Esophagus squamous epithelium (tissue), 5 donors: ENCODE measurements at places on chromosomes 13 and 19.

- no peak for DNase-seq
Measured at GRCh38 chr19:12868540-12869112, 12.6 kb downstream of the DNASE2 start.

DNA sequence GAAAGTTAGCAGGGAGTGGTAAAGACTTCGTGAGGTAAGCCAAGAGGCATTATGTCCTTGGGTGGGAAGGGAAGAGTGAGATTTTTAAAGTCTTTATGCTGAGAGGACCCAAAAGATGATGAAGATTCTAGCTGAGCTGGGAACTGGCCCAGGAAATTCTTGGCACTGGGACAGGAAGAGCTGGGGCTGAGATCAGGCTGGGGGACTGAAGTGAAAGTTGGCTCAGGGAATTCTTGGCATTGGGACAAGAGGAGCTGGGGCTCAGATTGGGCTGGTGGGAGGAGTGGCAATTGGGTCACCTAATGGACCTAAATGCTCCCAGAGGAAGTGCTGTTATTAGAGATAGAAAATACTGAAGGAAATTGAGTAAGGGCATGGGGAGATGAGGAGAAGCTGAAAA lies 8.8 kb downstream of the SCEL start:
- DNase-seq = no peak

GRCh38 chr13:42279986-42280385 lies 8.0 kb downstream of the AKAP11 start:
- no peak for DNase-seq

DNA sequence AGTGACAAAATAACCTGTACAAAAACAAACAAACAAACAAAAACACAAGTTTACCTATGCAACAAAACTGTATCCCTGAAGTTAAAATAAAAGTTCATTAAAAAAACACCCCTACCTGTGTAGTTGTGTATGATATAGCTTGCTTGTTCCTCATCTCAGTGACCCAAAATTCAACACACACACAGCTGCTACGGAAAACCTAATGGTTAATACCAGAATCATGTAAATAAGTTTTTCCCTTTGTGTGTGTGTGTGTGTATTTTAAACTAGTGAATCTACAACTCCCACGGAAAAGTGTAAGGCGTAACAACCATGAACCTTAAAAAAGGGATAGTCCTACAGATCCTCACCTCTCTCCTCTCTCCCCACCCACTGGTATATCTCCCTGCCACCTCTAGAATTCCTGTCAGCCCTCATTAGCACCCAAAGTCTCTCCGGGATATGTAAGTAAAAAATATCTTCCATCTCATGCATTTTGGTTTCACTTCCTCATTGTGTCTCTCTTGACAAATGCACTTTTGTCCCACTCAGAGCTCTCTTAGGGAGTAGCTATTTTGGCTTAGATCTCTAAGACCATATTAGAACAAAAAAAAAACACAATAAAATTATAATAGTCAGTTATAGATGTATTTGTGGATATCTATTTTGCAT lies 2236.5 kb downstream of the PCDH9 start:
- no peak for DNase-seq

GRCh38 chr13:110390567-110390966 lies 83.5 kb downstream of the COL4A2 start:
- DNase-seq = no peak

GRCh38 chr19:55353356-55353802 lies 1.1 kb downstream of the COX6B2 start:
- DNase-seq = no peak

DNA sequence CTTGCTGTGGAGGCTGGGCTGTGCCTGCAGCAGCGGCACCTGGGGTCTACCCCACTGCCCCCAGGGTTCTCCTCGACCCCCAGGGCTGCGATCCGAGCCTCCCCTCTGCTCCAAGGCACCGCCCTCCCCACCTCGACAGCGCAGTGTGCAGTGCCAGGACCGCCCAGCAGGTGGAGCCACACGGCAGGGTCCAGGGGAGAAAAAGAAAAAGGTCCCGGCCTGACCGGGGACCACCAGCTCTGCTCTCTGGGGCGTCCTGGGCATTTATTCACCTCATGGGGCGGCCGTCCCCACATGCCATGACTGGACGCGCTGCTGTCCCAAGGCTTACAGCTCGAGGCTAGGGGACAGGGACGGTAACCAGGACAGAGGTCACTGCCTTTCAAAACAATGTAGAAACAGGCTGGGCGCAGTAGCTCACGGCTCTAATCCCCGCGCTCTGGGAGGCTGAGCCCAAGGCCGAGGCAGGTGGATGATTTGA lies 10.6 kb downstream of the REXO1 start:
- DNase-seq = no peak

GRCh38 chr19:45778010-45778661 lies 4.2 kb downstream of the DMPK start:
- no peak for DNase-seq

- no peak for DNase-seq
Measured at GRCh38 chr13:95298971-95299621, 2.2 kb downstream of the ABCC4 start.

DNA sequence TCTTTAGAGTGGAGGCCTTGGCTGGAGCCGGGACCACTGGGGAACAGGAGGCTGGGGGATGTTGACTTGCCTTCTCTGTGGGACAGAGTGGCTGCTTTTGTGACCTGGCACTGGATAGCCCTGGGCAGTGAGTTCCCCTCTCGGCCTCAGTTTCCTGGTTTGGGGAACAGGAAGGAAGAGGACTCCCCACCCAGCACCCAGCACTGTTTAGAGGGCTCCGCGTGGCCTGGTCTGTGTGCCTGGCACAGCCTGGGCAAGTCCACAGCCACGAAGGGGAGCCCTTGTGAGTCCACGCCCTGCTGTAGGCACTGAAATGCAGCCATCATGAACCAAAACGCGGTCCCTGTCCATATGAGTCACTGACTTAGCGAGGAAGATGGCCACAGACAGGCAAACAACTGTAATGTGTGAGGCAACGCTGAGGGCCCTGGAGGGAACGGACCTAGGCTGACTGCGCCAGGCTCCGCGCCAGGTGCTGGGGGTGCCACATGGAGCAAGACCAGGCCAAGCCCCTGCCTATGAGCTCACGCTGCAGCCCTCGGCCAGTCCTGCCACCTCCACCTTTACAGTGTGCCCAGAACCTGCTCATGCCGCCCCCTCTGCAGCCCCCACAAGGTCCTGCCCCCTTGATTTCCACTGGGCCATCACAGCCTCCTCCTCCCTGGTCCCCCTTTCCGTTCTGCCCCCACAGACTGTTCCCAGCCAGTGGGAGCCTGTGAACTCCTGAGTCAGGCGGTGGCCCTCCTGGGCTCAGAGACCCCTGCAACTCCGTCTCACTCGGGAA lies 35.5 kb downstream of the PAK4 start:
- no peak for DNase-seq

- DNase-seq = no peak
Measured at GRCh38 chr13:29802621-29803020, 47.8 kb downstream of the UBL3 start.

- no peak for DNase-seq
Measured at GRCh38 chr19:47019431-47020041, at the start of gene NPAS1. NPAS1 (plus strand) TSS chr19:47019837; CDS start chr19:47021048, 1,211 bp downstream.

- DNase-seq = no peak
Measured at GRCh38 chr13:98279473-98280175, 102.6 kb upstream of the RNF113B start.

DNA sequence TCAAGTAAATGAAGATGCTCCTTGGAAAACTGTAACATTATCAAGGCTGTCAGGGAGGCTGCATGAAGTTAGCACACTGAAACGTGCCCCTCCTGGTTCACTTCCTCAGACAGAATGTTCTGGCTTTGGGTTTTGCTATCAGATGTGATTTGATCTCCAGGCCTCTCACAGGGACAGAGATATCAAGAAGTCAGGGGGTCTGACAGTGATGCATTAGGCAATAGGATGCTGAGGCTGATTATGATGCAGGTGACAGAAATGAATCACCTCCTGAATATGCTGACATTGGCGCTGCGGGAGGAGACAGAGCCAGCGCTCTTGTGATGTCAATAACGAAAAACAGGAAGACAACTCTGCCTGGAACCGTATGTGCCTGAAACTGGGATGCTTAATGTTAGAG lies 278.5 kb downstream of the DCT start:
- no peak for DNase-seq

GRCh38 chr13:73429701-73430100 lies 370.9 kb downstream of the KLF5 start:
- no peak for DNase-seq

DNA sequence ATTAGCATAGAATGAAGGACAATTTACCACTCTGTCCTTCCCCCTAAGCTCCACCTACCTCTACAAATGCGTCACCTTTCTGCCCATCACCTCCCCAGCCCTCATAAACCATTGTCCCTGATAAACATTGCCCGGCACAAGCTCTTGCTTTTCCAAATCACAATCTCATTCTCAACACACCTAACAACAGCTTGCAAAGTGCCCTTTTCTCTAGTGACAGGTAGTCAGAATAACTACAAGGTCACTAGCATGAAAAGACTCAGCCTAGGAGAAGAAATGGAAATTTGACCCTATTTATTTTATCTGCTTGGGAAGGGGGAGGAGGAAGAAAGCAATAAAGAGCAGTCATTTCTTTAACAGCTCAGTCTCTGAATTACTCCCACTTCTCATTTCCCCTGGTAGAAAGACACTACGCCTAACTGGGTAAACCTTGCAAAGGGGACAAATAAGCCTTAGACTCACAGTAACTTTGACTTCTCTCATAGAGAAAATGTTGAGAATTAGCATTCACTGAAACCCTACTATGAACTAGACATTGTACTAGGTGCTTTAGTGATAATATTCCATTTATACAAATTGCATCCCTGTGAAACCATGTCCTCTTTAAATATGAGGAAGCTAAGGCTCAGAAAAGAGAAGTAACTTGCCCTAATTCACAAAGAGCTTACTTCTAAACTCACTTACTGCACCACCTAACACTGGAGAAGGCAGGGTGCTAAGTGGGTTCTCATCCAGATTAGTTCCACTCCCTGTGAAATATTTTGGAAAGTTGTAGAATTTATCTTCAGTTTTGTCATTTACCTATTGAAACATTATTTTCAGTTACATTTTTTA lies 116.2 kb upstream of the FNDC3A start:
- DNase-seq = no peak

DNA sequence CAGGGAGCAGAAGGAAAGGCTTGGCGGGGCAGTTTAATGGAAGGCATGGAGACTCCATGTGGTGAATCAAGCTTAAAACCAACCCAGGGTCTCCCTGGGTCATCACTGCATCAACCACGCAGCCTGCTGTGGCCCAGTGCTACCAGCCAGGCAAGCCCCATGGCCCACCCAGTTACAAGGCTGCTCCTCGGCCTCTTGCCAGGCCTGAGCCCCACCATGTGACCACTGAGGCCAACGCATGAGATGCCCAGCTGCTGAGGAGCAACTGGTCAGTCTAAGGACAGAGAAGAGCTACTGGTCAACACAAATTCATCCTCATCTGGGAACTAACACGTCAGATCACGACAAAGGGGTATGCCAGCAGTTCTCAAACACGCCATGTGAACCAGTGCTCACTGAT lies 15.4 kb upstream of the KPTN start:
- no peak for DNase-seq

GRCh38 chr13:47168066-47168465 lies 271.2 kb upstream of the HTR2A start:
- no peak for DNase-seq

- no peak for DNase-seq
Measured at GRCh38 chr19:40608957-40609356, 7.8 kb downstream of the LTBP4 start.

DNA sequence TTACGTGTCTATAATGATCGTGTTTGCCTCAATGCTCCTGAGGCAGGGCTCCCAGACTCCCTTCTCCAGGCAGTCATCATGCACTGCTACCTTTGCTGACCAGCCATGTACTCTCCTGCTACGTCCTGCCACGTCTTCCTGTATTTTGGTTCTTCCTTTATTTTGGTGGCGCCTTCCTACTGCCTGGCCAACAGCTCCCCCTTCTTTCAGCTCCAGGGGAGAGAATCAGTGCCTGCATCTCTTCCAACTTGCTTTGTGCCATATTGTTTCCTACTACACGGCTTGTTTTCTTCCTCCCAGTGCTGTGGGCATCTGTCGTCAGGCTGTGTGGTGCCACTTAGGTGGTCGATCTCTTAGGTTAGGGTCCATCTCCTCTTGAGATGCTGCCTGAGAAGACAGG lies 96.2 kb downstream of the FGF9 start:
- DNase-seq = no peak

GRCh38 chr19:17733127-17733526 lies 13.8 kb downstream of the MAP1S start:
- DNase-seq = no peak

- DNase-seq = no peak
Measured at GRCh38 chr13:98280176-98280510, 103.1 kb upstream of the RNF113B start.

GRCh38 chr13:36920616-36921185 lies 663 bp upstream of the SMAD9 start:
- DNase-seq = no peak

GRCh38 chr19:39277598-39277997 lies 9.4 kb downstream of the IFNL2 start:
- no peak for DNase-seq

DNA sequence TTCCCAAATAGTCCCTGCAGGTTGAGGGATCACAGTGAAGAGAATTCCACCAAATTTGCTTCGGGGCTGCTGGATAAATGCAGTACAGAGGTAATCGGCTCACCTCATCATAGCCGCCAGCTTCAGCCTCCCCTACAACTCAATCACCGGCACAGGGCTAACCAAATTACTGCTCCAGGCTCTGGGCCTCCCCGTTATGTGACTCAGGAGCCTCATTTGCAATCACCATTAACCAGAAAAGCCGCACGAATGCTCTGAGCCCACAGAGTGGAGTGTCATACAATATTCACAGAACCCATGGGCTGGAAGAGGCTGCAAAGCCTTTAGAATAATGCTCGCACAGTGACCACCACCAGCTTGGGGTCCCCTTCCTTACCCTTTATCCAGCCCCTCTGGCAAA lies 4.9 kb downstream of the SIAH3 start:
- no peak for DNase-seq

DNA sequence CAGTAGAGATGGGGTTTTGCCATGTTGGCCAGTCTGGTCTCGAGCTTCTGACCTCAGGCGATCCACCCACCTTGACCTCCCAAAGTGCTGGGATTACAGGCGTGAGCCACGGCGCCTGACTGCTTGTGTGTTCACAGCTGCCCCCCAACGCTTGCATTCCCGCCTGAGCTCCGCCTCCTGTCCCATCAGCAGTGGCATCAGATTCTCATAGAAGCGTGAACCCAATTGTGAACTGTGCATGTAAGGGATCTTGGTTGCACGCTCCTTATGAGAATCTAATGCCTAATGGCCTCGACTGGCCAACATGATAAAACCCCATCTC lies 75.9 kb downstream of the GADD45B start:
- no peak for DNase-seq

DNA sequence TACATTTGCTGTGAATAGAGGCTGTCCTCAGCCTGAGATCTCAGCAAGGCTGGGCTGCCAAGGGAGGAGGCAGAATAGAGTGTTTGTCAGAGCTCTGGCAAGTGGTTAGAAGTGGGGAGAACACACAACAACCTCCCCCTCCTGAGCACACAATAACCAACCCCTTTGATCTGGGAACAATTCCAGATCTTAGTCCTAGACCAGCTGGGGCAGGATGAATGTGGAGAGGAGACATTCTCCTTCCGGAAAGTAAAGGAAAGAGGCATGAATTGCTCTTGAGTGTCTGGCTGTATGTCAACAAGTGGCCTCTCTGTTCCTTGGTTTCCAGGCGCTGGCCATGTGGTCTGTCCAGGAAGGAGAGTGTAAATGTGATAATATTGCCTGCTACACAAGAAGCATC lies 114.9 kb upstream of the TMTC4 start:
- DNase-seq = no peak

GRCh38 chr13:66543780-66544179 lies 686.4 kb downstream of the PCDH9 start:
- DNase-seq = no peak

GRCh38 chr19:42028304-42029216 lies 34.5 kb upstream of the ATP1A3 start:
- no peak for DNase-seq
